ENCODE measurements at places on chromosomes 4 and X.

DNA sequence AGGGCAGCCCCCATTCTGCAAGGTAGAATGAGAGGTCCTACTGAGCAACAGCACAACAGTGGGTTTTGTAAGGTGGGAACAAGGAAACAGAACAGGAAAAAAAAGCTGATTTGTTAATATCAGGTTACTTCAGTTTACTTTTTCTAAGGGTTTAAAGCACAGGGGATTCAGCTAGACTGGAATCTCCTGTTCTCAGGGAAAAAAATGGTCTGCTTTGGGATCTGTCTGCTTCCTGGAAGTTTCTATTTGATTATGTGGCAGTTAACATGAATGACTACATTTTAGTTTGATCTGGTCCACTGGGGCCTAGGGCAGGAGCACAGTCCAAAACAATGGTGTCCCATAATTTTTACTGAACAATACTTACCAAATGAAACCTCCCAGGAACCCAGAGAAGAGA is 104.6 kb downstream of the FBXW7 start:
- no peak for DNase-seq

- no peak for DNase-seq
These were observed 236.1 kb downstream of the MAML3 start for GRCh38 chr4:139917896-139918295.

- no peak for DNase-seq
These were observed 6.2 kb upstream of the AFF1 start for GRCh38 chr4:86928400-86929255.

DNA sequence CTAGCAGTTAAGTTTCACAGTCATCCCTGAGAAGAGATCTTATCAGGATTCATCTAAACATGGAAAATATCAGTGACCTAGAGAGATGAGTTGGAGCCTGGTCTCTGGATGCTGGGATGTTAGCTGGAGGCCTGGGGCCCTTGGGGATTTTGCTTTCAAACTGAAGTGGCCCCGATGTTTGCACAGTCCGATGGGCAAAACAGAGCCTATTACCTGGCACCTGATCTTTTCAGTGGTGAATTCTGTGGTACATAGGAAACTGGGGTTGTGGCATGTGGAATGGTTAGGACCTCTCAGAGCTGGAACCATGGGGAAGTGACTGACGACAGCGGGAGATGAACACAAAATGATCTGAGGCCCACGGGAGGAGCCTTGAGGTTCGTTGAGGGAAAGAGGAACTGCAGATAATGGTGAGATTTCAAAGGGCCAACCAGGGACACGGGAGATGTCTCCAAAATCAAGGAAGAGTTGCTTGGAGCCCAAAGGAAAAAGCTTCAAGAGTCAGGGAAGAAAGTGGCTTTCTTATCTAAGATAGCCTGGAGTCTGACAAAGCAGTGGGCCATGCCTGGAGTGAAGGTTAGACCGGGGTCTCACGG is 17.8 kb upstream of the TENM3 start:
- no peak for DNase-seq

DNA sequence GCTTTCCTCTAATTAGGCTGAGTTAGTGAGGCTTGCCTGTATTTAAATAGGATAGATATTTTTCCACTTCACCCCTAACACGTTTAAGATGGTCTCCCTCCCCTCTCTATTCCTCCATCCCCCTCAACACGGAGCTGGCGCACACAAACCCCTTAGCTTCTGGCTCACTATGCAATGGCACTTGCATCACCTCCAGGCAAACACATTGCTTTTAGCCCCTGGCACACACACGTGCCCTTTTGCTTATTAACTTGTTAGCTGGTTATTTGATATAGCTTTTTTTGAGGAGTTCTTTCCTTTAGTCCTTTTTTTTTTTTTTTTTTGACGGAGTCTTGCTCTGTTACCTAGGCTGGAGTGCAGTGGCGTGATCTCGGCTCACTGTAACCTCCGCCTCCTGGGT is 94.3 kb downstream of the HDAC8 start:
- DNase-seq, result no peak

- DNase-seq, result no peak
These were observed 104.2 kb upstream of the TLR2 start for GRCh38 chr4:153579872-153580271.

GRCh38 chr4:46645126-46645525 is 255.2 kb upstream of the GABRA2 start:
- no peak for DNase-seq

GRCh38 chr4:4577359-4577875 is 35.6 kb upstream of the STX18 start:
- no peak for DNase-seq

Data from activated naive CD4-positive, alpha-beta T cell (primary cell).